ENCODE measurements at places on chromosomes 12 and 14.

DNA sequence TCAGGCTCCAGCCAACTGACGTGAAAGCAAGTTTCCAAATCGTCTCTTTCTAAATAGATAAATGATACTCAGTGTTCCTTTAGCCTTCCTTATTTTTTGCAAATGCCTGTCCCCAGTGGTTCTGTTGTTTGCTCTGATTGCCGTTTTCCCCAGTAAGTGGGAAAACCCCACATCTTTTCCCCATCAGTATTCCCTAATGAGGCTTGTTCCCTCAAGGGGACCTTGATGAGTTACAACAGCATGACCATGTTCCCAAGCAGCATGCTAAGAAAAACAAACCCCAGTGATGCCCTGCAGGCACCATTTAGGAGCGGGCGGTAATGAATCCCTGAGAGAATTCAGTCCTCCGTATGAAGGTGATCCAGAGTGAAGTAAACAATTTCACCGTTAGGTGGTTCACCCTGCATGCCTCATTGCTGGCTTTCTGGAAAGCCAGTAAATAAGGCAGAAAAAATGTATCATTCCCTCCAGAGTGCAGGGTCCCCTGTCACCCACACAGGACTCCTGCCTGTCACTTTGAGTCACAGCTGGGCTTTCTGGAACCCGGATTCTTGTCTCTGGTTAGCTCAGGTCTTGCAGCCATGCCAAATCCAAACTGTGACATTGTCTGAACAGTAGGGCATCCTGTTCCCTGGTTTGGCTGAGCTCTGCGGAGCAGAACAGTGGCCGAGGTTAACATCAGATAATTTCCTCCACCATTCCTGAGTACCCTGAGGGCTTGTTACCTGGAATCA lies 222.6 kb downstream of the RGS6 start:
- no peak for DNase-seq

DNA sequence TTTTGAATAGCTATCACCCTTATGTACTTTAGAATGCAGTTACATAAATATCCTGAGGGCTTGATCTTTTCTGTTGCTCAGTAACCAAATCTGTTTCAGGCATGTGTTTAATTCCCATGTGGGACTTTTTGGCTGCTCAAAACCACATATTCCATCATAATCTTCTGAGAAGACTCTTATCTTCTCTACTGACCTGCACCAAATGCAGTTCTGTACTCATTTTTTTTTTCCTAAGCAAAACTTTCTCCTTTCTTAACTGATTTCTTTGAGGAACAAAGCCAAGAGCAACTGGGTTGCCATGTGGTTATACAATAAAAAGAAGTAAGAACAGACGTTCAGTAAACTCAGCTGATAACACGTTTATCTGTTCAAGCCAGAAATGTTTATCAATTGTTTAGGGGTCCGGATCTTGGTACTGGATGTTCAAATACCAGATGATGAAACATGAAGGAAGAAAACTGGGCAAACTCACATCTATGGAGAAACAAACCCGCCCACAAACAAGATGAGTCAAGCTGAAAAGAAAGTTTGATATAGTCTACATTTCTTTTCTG lies 50.1 kb downstream of the TMEM132C start:
- DNase-seq, result no peak

- no peak for DNase-seq
Measured at GRCh38 chr14:47186486-47186885, 488.9 kb downstream of the MDGA2 start.

GRCh38 chr14:104558231-104559027 lies 21.1 kb upstream of the C14orf180 start:
- no peak for DNase-seq

DNA sequence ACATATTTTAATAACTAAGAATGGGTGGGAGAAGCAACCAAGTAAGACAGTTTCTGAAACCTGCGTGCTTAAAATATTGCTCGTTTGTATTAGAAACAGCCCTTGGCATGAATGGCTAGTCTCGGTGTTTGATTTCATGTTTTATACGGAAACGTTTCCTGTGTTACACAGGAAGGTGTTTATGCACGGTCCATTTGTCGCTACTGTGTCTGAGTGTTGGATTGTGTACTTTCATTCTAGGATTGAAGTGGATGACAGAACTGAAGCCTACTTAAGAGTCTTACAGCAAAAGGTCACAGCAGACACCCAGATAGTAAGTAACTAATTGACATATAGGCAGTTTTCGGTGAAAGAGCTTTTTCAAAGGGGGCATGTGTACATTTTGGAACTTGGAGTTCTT lies 19.6 kb downstream of the PIWIL1 start:
- no peak for DNase-seq

DNA sequence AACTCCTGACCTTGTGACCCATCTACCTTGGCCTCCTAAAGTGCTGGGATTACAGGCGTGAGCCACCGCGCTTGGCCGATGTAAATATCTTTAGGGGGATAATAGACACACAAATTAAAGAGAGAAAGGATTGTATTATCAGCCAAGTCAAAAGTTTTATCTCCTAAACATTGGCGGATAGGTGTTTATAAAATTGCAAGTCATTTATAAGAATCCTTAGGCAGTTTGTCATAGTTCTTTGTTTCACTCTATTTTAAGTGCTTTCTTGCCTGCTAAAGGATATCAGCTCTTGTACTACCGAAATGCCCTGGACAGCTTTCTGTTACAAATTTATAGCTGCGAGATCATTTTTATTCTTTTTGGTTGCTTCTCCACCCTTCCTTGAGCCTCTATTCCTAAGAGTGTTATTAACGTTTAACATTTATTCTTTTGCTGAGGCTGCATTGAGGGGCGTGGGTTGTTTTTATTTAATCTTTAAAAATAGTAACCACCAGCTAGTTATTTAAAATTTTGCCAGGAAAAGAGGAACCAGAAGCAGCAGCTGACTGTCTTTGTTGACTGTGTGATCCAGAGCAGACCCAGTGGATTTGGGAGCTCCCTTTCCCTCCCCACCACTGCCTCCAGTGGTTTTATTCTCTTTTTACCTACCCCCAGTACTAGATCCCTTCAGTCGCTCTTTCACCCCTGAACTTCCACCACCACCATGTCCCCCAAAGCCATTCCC lies 106.4 kb downstream of the DIP2B start:
- DNase-seq, result no peak

DNA sequence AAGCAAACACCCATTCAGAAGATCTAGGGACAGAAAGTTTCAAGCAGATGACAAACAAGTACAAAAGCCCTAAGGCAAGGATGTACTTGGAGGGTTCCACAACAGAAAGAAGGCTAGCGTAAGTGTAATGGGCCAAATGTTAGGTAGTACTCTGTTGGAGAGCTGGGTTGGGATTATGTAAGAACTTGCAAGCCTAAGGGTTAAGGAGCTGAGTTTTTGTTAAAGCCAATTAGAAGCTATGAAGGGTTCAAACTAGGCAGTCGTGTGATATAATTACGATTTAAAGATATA lies 41.4 kb downstream of the HECTD1 start:
- no peak for DNase-seq

- DNase-seq, result no peak
Measured at GRCh38 chr12:41184864-41185263, 3.3 kb upstream of the PDZRN4 start.

- no peak for DNase-seq
Measured at GRCh38 chr14:91609161-91609560, 99.1 kb upstream of the PPP4R3A start.

- DNase-seq, result no peak
Measured at GRCh38 chr12:118553856-118554504, 177.6 kb downstream of the SUDS3 start.

- DNase-seq, result no peak
Measured at GRCh38 chr12:93186131-93186530, 191.6 kb upstream of the NUDT4 start.

- no peak for DNase-seq
Measured at GRCh38 chr12:73341559-73342247, 1069.5 kb downstream of the TRHDE start.

All from stimulated activated CD8-positive, alpha-beta memory T cell treated with anti-CD3 and anti-CD28 coated beads, Interleukin-7, amount 100 ng/mL, for 4 hours (primary cell).